ENCODE measurements at places on chromosomes 3 and 15. TPM values are rescaled to one million over a fixed set of nuclear protein-coding genes. Genes with fewer than 3 reads are reported as not detected.
A peak's percentile ranks its signal among the peaks of the same experiment; 100 is the strongest.

DNA sequence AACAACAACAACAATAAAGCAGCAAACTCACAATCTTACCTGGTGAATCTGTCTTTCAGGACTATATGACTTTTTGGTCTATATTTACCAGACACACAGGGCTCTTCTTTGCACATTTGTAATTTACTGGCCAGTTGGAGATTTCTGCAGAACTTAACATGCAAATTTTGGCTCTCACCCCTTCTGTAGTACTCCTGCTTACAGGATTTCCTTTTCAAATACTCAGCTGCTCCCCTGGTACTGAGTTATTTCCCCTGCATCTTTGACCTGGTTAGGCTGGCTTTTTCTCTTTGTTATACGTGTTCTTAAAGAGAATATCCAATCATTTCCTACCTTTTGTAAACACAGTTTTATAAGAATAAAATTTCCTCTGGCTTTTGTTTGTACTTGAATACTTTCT lies 228.0 kb downstream of the MBNL1 start:
- H3K27me3 ChIP-seq, result no peaks in the 10 kb centered on the region
- H3K27ac ChIP-seq, result peak overlapping the region; percentile 32
- no peak overlapping the region for H3K4me3 ChIP-seq
- no peaks in the 10 kb centered on the region for H3K4me1 ChIP-seq

- no peaks in the 10 kb centered on the region for H3K4me1 ChIP-seq
- DNase-seq, result no peak
- H3K36me3 ChIP-seq, result no peaks in the 10 kb centered on the region
- H3K27ac ChIP-seq, result no peak overlapping the region
Measured at GRCh38 chr3:102295756-102296155, 139.1 kb upstream of the ZPLD1 start.

- H3K27ac ChIP-seq, result peak overlapping the region; percentile 24
- H3K27me3 ChIP-seq, result no peaks in the 10 kb centered on the region
- peaks cover 12% of the 10 kb centered on the region for H3K4me1 ChIP-seq
- H3K4me3 ChIP-seq, result no peak overlapping the region
- no peaks in the 10 kb centered on the region for H3K36me3 ChIP-seq
Measured at GRCh38 chr15:99016680-99017321, 9.2 kb upstream of the PGPEP1L start.

The LXN gene
- 8.3 TPM for total RNA-seq

The GOLGA6B gene
- not detected for total RNA-seq

The ATP2B2 gene
- total RNA-seq, result 0.33 TPM

The SLC38A3 gene
- not detected for total RNA-seq

The HTR3E gene
- total RNA-seq, result not detected

Measured in esophagus muscularis mucosa (tissue), 4 donors.